ENCODE measurements at places on chromosomes 16 and 17.

GRCh38 chr16:66851166-66851964 lies 7.2 kb downstream of the CA7 start:
- no peak for DNase-seq

GRCh38 chr16:29770250-29770929 lies 7.7 kb upstream of the ZG16 start:
- DNase-seq = no peak

DNA sequence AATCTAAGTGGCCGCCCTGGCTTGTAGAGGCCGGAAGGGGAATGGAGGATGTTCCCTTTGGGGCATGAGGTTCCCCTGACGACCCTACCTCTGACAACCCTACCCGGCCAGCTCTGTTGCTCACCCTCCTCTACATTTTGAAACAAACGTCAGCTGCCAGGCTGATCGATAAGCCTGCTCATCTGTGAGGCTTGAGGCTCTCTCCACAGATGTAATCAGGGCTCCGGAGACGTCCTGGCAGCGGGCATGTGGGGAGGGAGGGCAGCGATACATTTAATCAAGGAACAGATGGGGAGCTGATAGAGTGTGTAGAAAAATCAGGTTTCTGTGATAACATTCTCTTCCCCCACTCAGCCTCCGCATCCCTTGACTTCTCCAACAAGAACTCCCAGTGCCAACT lies 212.3 kb upstream of the SDK2 start:
- no peak for DNase-seq

- peak; percentile 33 for DNase-seq
These were observed 1.1 kb upstream of the NME2 start for GRCh38 chr17:51164911-51165679.

- DNase-seq = no peak
These were observed 14.7 kb upstream of the KLHL36 start for GRCh38 chr16:84633622-84634021.

- DNase-seq = no peak
These were observed 1.0 kb downstream of the PRRT2 start for GRCh38 chr16:29812754-29813643.

DNA sequence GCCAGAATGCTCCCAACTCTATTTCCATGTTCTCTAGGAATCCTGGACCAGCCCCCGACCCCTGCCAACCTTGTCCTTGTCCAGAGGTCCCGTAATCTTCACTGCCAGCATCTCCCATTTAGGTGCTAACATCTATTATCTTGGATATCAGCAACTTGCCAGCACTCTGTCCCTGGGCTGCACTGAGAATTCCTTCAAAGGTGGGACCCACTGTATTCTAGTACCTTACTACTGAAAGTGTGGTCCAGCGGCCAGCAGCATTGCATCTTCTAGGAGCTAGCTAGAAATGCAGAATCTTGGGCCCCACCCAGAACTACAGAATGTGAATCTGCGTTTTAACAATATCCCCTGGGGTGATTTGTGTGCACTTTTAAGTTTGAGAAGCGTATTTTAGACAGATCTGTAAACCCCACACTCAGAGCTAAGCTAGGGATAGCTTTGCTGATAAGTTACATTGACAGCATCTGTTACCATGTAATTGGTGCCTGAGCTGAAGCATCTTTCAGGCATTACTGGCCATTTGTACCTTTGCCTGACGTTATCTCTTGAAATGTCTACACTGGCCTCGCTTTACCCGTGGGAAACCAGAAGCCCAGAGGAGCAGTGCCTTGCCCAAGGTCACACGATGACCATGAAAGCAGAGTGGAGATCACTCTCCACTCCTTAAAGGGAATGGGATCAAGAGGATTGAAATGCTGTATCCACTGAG lies 8.3 kb downstream of the ABAT start:
- DNase-seq = no peak

GRCh38 chr16:81442916-81443687 lies 1.5 kb upstream of the CMIP start:
- no peak for DNase-seq

DNA sequence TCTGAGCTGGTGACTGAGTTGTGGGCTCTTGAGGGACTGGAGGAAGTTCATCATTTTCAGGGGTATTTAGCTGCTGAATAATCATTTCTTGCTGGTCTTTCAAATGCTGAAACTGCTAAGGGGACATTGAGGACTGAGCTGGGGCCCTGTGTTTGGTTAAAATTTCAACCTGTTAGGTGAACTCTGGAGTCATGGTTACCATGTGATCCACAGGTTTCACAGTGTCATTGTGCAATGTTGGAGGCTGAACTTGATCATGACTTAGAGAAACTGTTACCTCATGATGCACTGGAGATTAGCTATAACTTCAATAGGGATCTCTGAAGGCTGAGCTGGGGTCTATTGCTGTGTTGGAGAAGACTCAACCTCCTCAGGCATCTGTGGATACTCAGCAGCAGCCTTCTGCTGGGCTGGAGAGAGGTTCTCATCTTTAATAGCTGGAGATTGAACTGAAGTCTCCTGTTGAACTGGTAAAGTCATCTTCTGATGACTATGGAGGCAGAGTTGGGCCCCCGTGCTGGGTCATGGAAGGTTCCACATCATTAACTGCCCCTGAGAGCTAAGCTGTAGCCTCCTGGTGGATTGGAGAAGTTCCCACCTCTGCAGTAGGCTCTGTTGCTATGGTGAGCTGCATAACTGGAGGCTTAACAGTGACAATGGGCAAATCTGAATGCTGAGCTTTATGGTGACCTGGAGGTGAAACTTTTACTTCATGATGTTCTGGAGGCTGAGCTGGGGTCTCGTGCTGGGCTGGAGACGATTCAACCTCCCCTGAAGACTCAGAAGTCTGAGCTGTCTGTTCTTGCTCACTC lies 15.2 kb downstream of the RDM1 start:
- DNase-seq = no peak

GRCh38 chr17:33653399-33653788 lies 360.3 kb upstream of the ASIC2 start:
- no peak for DNase-seq

- no peak for DNase-seq
These were observed 157.0 kb downstream of the C16orf95 start for GRCh38 chr16:87160234-87160636.

DNA sequence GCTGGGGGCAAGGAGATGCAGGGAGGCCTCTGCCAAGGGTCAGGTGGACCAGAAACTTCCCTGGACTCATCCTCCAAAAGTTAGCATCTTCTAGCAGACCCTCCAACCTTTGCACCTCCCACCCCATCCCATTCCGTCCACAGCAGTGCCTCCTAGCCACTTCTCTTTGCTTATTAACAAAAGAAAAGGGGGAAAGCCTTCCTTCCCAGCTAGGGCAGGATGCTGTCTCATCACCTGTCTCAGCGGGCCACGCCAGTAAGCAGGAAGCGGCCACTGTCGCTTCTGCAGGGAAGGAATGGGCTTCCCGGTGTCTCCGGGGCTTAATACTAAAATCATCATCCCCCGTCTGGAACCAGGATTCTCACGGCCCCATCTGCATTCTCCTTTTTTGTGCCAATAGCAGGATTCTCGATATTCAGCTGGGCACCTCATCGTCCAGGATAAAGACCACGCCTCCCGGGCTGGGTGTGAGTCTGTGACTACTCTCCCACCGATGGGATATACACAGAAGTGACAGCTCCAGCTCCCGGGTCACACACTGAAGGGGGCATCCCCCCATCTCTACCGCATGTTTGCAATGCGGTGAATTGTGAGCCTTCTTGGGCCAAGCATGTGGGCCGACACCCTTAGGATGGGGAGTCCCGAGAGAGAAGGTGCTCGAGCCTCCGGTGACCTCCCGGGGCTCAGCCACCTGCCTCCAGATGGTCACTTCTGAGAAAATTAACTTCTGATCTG lies 15.5 kb upstream of the RBFOX3 start:
- no peak for DNase-seq

- DNase-seq = no peak
These were observed 684 bp downstream of the SLX4 start for GRCh38 chr16:3610698-3611145.

DNA sequence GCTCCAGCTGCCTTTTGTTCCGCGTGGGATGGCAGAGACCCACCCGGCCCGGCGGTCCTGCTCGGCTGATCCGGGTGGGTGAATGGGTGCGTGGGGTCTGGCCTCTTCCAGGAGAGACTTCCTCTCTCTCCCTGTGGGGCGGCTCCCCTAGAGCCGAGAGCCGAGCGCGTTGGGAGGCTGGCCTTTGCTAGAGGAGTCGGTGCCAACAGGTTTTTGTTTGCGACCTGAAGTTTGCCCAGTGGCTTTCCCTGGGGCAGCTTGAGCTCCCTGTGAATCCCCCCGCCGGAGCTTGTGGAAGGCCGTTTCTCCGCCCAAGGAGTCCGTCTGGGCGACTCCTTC lies 970 bp downstream of the EPN2 start:
- DNase-seq = peak; percentile 41

- DNase-seq = no peak
These were observed 21.5 kb downstream of the GRB7 start for GRCh38 chr17:39759204-39759603.

DNA sequence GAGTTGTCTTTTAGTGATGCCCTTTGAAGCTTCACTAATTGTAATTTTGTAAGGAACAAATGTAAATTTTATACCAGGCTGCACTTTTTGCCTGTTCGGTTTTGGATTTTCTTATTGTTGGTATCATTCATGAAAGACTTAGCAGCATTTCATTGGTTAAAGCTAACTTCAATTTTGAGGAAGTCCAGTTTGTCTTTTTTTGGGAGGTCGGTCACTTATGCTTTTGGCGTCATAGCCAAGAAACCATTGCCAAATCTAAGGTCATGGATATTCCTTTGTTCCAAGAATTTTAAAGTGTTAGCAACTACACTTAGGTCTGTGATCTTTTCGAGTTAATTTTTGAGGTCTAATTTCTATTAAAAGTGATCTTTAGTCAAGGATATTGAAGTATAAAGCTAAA lies 77.1 kb downstream of the PRKCA start:
- DNase-seq = no peak
